ENCODE measurements at places on chromosomes 11 and 22. TPM values are rescaled to one million over a fixed set of nuclear protein-coding genes. Genes with fewer than 3 reads are reported as not detected.

DNA sequence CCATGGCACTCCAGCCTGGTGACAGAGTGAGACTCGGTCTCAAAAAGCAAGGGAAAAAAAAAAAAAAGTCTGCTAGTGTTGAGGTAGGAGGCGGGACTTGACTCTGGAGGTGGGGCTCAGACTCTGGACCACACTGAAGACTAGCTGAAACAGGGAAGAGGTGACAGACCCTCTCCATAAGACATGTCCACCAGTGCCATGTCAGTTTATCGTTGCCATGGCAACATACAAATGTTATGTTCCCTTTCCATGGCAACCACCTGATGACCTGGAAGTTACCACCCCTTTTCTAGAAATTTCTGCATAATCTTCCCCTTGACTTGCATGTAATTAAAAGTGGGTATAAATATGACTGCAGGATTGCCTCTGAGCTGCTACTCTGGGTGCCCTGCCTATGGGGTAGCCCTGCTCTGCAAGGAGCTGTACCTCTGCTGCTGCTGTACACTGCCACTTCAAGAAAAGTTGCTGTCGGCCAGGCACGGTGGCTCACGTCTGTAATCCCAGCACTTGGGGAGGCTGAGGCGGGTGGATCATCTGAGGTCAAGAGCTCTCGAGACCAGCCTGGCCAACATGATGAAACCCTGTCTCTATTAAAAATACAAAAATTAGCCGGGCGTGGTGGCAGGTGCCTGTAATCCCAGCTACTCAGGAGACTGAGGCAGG lies 55.1 kb downstream of the KIAA1671 start:
- no peak overlapping the region for H3K4me3 ChIP-seq
- H3K36me3 ChIP-seq = no peaks in the 10 kb centered on the region
- no peak for DNase-seq
- H3K27ac ChIP-seq = no peak overlapping the region
- H3K27me3 ChIP-seq = no peaks in the 10 kb centered on the region

Gene PANX3
- not detected for total RNA-seq

Gene MOGAT2
- total RNA-seq = not detected

DNA sequence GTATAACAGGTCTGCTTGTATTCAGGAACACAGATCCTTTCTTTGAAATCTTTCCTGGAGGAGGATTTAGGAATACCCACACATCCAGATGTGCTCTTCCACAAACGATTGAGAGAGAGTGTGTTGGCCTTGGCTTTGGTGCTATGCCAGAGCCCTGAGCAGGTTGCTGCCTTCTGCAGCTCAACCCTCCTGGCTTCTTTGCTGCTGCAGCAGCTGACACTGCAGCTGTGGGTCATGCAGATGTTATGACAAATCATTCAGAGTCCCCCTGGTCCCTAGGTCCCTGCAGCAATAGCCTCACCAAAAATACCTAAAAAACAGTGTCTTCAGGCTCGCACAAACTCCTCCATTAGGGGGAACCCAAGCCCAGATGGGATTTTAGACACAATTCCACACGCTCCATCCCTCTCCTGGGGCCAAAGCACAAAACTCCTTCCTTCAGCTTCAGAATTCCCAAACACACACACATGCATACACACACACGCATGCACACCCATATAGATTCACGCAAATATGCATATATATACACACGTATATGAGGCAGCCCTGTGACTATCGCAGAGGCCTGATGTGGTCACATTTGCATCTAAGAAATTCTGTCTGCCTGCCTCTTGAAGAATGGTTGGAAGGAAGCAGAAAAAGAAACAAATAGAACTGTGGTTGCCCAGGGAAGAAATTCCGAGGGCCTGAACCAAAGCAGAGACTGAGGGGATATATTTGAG lies 35.4 kb downstream of the SLN start:
- no peaks in the 10 kb centered on the region for H3K4me1 ChIP-seq
- H3K4me3 ChIP-seq = no peak overlapping the region
- H3K27me3 ChIP-seq = no peaks in the 10 kb centered on the region
- H3K27ac ChIP-seq = no peak overlapping the region
- H3K36me3 ChIP-seq = no peaks in the 10 kb centered on the region
- no peak for DNase-seq

- peak; percentile 9 for DNase-seq
- peaks cover 31% of the 10 kb centered on the region for H3K4me1 ChIP-seq
- no peak within 1 kb of the TSS for H3K4me3 ChIP-seq
- peaks cover 43% of the 10 kb centered on the region for H3K27me3 ChIP-seq
- H3K27ac ChIP-seq = no peak within 1 kb of the TSS
Measured at GRCh38 chr11:129375751-129376657, at the start of gene BARX2. Gene BARX2, plus strand, starts transcription at chr11:129375848. Its CDS starts 188 bp downstream, at chr11:129376036.

- no peaks in the 10 kb centered on the region for H3K36me3 ChIP-seq
- no peak overlapping the region for H3K4me3 ChIP-seq
- H3K4me1 ChIP-seq = peaks cover 18% of the 10 kb centered on the region
- no peak overlapping the region for H3K27ac ChIP-seq
- no peaks in the 10 kb centered on the region for H3K27me3 ChIP-seq
Measured at GRCh38 chr11:2092464-2092910, 46.7 kb downstream of the IGF2 start.

DNA sequence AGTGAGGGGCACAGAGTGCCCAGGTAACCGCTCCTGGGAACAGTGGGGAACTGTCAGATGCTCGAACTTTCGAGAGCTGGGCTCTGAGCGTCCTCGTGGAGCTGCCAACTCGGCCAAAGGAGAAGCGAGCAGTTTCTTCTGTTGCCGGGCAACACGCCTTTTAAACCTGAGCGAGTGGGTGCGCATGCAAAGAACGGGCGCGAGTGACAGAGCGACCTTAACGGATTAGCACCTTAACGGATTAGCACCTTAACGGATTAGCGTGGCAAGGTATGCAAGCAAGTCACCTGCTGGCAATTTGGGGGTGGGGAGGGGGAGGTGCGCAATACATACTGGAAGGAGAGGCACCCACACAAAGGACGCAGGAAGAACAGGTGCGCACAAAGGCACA lies 61.8 kb upstream of the PRODH start:
- no peaks in the 10 kb centered on the region for H3K4me1 ChIP-seq
- no peak overlapping the region for H3K4me3 ChIP-seq
- H3K27me3 ChIP-seq = peaks cover 5% of the 10 kb centered on the region
- no peak for DNase-seq
- H3K27ac ChIP-seq = no peak overlapping the region

- no peak for DNase-seq
- H3K4me3 ChIP-seq = no peak overlapping the region
- H3K27ac ChIP-seq = no peak overlapping the region
- H3K36me3 ChIP-seq = peaks cover 84% of the 10 kb centered on the region
- no peaks in the 10 kb centered on the region for H3K4me1 ChIP-seq
- H3K27me3 ChIP-seq = no peaks in the 10 kb centered on the region
Measured at GRCh38 chr22:29344137-29344536, 28.6 kb upstream of the RASL10A start.

DNA sequence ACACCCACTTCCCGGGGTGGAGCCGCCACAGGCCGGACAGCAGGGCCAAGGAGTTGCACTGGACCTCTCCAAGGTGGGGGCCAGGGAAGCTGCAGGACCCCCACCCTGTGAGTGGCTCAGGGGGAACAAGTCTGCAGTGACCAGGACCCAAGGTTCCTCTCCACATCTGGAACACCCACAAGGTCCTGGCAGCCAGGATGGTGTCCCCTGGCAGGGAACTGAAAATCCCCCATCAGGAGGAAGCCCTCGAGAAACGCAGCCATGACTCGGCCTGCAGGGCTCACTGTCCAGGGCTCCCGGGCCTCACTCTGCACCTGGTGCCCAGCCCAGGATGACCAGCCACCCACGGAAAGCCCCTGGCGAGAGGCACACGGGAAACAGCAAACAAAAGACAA lies 11.5 kb downstream of the RNH1 start:
- H3K4me3 ChIP-seq = no peak overlapping the region
- DNase-seq = no peak
- H3K27me3 ChIP-seq = no peaks in the 10 kb centered on the region
- no peaks in the 10 kb centered on the region for H3K4me1 ChIP-seq

DNA sequence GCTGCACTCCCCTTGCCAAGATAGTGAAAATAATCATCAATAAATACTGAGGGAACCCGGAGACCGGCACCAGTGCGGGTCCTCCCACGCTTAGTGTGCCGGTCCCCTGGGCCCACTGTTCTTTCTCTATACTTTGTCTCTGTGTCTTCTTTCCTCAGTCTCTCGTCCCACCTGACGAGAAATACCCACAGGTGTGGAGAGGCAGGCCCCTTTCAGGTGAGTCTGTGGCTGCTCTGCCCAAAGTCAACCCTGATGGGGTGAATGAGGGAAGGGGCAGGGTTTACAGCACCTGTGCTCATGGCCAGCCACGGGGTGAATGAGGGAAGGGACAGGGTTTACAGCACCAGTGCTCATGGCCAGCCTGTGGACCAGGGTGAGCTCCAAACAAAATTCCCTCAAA lies 4.7 kb downstream of the BET1L start:
- peaks cover 53% of the 10 kb centered on the region for H3K4me1 ChIP-seq
- H3K27ac ChIP-seq = no peak overlapping the region
- no peaks in the 10 kb centered on the region for H3K27me3 ChIP-seq

DNA sequence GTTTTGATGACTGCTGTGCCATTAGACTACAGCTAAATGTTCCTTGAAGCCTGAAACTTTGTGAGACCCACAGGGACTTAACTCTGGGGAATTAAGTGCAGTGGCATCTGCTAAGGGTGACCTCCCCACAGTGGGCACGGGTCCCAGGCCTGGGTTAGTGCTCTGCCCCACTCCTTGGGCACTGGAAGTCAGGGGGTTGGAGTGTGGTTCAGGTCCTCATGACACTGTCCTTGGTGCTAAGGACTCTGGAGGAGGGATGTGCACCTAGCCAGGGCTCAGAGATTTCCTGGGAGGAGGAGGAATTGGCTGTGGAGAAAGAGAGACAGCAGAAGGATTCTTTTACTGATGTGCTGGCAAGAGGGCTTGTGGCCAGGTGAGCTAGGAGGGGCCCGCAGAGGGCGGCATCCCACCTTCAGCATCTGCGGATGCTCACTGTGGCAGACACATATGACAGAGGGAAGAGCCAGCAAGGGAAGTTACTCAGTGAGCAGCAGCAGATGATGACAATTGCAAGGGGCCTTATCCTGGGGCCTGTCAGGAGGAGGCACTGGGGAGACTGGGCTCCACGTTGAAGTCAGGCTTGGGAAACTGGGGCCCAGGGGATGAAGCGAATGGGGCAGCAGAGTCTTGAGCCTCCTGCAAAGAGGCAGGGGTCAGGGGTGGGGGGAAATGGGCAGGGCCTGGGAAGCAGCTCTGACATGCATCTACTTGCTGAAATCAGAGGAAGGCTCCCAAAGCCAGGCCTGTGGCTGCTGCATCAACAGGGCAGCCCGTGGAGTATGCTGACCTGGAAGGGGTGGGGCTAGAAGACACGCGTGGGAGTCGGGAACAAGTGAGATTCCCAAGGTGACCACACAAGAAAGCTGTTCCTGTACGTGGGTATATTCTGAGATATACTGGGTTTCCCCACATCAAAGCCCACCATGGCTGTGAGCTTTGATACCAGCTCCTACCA lies 144.0 kb downstream of the MPPED1 start:
- DNase-seq = no peak
- no peaks in the 10 kb centered on the region for H3K27me3 ChIP-seq
- H3K4me1 ChIP-seq = no peaks in the 10 kb centered on the region

Gene OR5P2
- total RNA-seq = not detected

DNA sequence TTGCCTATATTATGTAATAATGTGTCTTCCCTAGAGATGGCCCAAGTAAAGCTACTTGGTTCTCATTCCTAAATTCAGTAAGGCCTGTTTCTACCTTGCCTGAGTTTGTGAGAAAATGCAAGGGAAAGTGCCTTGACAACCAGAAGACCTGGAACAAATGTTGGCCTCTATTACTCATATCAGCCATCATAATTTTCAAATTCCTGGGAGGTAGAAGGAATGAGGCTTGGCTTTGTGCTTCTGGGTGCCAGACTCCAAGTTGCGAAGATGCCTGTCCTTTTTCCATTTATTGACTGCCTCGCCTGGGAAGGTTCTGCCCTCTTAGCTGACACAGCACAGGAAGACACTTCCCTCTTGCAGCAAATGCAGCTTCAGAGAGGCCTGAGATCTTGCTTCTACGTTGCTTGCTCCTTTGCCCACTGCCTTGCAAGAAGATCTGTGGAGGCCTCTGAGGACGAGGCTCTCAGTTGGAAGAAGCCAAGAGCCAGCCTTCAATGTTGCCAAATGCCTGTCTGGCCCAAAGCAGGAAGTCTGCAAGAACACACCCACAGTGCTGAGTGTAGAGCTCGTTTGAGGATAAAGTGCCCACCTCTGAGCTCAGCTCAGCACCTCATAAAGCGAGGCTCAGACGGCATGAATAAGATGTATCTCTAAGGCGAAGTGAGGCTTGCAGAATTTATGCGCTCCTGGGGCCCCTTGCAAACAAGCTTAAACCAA lies 120.1 kb downstream of the GALNT18 start:
- no peak for DNase-seq
- no peaks in the 10 kb centered on the region for H3K4me1 ChIP-seq
- no peak overlapping the region for H3K4me3 ChIP-seq
- no peak overlapping the region for H3K27ac ChIP-seq
- no peaks in the 10 kb centered on the region for H3K36me3 ChIP-seq

Gene PRR5
- total RNA-seq = 29.0 TPM

- H3K36me3 ChIP-seq = no peaks in the 10 kb centered on the region
- no peak for DNase-seq
- peak overlapping the region; percentile 65 for H3K27ac ChIP-seq
- peaks cover 51% of the 10 kb centered on the region for H3K4me1 ChIP-seq
- no peaks in the 10 kb centered on the region for H3K27me3 ChIP-seq
Measured at GRCh38 chr11:66311470-66311964, 5.3 kb downstream of the CD248 start.
